ENCODE measurements at places on chromosomes 11 and 22.
A peak's percentile ranks its signal among the peaks of the same experiment; 100 is the strongest.

DNA sequence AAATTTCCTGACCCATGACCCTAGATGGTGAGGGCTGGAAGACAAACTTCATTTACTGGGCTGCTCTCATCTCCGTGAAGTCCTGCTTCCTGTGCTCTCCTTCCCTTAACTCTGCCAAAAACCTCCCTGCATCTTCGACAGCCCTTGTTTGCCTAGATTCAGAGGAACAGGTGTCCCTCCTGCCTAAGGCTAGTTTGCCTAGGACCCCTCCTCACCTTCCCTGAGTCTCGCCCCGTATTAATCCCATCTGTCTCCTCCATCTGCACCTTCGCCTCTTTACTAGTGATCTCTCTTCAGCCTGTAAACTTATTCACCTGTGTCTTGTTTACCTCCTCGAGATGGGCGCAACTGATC is 33.1 kb downstream of the EIF3F start:
- H3K4me3 ChIP-seq = peak overlapping the region; percentile 86
- H3K36me3 ChIP-seq = no peaks in the 10 kb centered on the region
- H3K27ac ChIP-seq = no peak overlapping the region
- peaks cover 24% of the 10 kb centered on the region for H3K27me3 ChIP-seq
- no peak for DNase-seq

GRCh38 chr11:27663326-27663725 is 36.9 kb downstream of the BDNF start:
- no peaks in the 10 kb centered on the region for H3K36me3 ChIP-seq
- DNase-seq = no peak
- no peaks in the 10 kb centered on the region for H3K27me3 ChIP-seq
- H3K27ac ChIP-seq = no peak overlapping the region
- H3K4me1 ChIP-seq = no peaks in the 10 kb centered on the region

GRCh38 chr11:45679806-45680205 is 14.4 kb upstream of the CHST1 start:
- H3K4me3 ChIP-seq = no peak overlapping the region
- no peaks in the 10 kb centered on the region for H3K36me3 ChIP-seq
- H3K27ac ChIP-seq = no peak overlapping the region
- no peaks in the 10 kb centered on the region for H3K4me1 ChIP-seq

DNA sequence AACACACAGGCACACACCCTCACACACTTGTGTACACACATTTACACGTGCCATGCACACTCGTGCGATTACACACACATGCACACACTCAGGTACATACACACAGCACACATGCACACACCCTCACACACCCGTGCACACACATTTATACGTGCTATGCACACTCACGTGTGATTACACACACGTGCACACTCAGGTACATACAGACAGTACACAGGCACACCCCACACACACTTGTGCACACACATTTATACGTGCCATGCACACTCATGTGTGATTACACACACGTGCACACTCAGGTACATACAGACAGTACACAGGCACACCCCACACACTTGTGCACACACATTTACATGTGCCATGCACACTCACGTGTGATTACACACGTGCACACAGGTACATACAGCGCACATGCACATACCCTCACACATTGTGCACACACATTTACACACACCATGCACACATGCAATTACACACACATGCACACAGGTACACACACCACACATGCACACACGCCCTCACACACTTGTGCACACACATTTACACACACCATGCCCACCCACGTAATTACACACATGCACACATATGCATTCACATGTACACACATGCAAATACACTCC is 4.6 kb downstream of the IFITM10 start:
- H3K4me3 ChIP-seq = no peak overlapping the region
- no peak for DNase-seq
- no peaks in the 10 kb centered on the region for H3K36me3 ChIP-seq
- no peak overlapping the region for H3K27ac ChIP-seq
- peaks cover 13% of the 10 kb centered on the region for H3K4me1 ChIP-seq
- no peaks in the 10 kb centered on the region for H3K27me3 ChIP-seq

GRCh38 chr11:7514099-7514591 is 346 bp downstream of the PPFIBP2 start:
- peak overlapping the region; percentile 89 for H3K27ac ChIP-seq
- H3K4me1 ChIP-seq = peaks cover 18% of the 10 kb centered on the region
- peaks cover 8% of the 10 kb centered on the region for H3K27me3 ChIP-seq

DNA sequence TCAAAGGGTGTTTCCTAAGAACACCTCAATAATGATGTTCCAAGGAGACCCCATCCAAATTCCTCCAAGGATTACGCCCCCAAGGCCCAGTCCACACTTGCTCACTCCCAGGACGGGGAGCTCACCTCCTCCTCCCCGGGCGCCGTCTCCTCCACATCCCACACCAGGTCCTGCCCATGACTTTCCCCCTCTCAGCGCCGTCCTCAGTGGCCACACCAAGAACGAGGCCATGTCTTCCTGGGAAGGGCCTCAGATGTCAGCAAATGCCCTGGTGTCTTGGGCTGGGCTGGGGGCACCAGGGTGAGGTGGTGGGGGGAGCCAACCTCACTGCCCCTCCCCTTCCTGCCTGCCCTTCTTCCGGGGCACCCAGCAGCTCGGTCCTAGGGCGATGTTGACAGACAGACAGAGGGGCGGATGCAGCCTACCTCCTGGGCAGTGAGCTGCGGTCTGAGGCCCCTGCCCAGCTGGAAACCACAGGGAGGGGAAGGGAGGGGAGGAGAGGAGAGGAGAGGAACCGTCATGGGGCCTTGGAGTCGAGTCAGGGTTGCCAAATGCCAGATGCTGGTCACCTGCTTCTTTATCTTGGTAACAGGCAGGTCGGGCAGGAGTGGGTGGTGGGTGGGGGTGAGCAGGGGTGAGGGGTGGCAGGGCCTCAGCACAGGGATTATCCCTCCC is at the start of the genes C11orf21 and TSPAN32:
Gene C11orf21 (minus strand): TSS at position 288 of the 675 bp plus-strand sequence. CDS start 110 bp downstream, at position 178.
Gene TSPAN32 (plus strand): TSS at position 383 of the 675 bp plus-strand sequence. CDS start 137 bp downstream, at position 520.
- H3K4me1 ChIP-seq = peaks cover 83% of the 10 kb centered on the region
- DNase-seq = peak; percentile 92
- H3K27me3 ChIP-seq = no peaks in the 10 kb centered on the region
- peak within 1 kb of the TSS; percentile 81 for H3K4me3 ChIP-seq

GRCh38 chr11:21582791-21583190 is 610.1 kb upstream of the ANO5 start:
- H3K4me1 ChIP-seq = no peaks in the 10 kb centered on the region
- H3K27me3 ChIP-seq = no peaks in the 10 kb centered on the region
- no peak overlapping the region for H3K4me3 ChIP-seq

DNA sequence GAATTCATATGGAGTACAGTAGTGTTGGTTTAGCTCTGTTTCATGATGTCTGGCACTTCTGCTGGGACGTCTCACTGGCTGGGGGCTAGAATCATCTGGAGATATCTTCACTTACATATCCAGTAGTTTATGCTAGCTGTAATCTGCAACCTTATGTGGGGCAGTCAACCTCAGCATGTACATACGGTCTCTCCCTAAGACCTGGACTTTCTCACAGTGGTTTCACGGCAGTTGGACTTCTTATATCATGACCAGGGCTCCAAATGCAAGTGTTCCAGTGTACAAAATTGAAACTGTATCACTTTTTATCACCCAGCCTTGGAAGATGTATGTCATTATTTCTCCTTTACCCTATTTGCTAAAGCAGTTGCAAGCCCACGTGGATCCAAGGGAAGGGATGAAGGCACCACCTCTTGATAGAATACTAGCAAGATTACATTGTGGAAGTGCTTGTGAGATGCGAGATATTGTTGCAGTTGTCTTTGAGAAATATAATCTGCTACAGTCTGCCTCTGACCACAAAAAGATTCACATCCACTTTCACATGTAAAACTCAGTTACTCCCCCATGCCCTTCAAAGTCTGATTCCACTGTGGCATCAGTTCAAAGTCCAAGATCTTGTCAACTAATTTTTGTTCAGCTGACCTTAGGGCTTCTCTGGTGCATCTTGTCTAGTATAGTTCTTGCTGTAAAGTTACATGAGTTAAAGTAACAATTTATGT is 316.6 kb upstream of the NCAM1 start:
- H3K27ac ChIP-seq = no peak overlapping the region
- no peaks in the 10 kb centered on the region for H3K36me3 ChIP-seq
- no peaks in the 10 kb centered on the region for H3K4me1 ChIP-seq

GRCh38 chr22:35357883-35358621 is 22.8 kb upstream of the HMOX1 start:
- H3K36me3 ChIP-seq = no peaks in the 10 kb centered on the region
- H3K27me3 ChIP-seq = no peaks in the 10 kb centered on the region
- H3K27ac ChIP-seq = no peak overlapping the region
- no peak overlapping the region for H3K4me3 ChIP-seq

GRCh38 chr11:64229744-64230170 is 591 bp upstream of the DNAJC4 start:
- DNase-seq = no peak
- no peaks in the 10 kb centered on the region for H3K27me3 ChIP-seq

GRCh38 chr11:12017865-12018453 is 9.5 kb upstream of the DKK3 start:
- no peak overlapping the region for H3K4me3 ChIP-seq
- no peaks in the 10 kb centered on the region for H3K36me3 ChIP-seq
- H3K27me3 ChIP-seq = peaks cover 10% of the 10 kb centered on the region
- H3K27ac ChIP-seq = no peak overlapping the region
- no peaks in the 10 kb centered on the region for H3K4me1 ChIP-seq

- no peaks in the 10 kb centered on the region for H3K27me3 ChIP-seq
- H3K4me1 ChIP-seq = no peaks in the 10 kb centered on the region
- H3K4me3 ChIP-seq = no peak overlapping the region
Measured at GRCh38 chr11:123148965-123149364, 46.1 kb downstream of the CLMP start.

All from CD4-positive, CD25-positive, alpha-beta regulatory T cell (primary cell).